ENCODE measurements at places on chromosomes 4 and X.

- no peak overlapping the region for H3K27ac ChIP-seq
- H3K36me3 ChIP-seq: no peaks in the 10 kb centered on the region
- H3K27me3 ChIP-seq: no peaks in the 10 kb centered on the region
- H3K4me3 ChIP-seq: no peak overlapping the region
- no peaks in the 10 kb centered on the region for H3K4me1 ChIP-seq
These were observed 294.8 kb downstream of the ASMT start for GRCh38 chrX:1909419-1910206.

GRCh38 chr4:140094438-140095420, 59.3 kb downstream of the MAML3 start:
- H3K4me3 ChIP-seq: no peak overlapping the region
- H3K4me1 ChIP-seq: peaks cover 65% of the 10 kb centered on the region
- DNase-seq: no peak
- no peaks in the 10 kb centered on the region for H3K27me3 ChIP-seq

DNA sequence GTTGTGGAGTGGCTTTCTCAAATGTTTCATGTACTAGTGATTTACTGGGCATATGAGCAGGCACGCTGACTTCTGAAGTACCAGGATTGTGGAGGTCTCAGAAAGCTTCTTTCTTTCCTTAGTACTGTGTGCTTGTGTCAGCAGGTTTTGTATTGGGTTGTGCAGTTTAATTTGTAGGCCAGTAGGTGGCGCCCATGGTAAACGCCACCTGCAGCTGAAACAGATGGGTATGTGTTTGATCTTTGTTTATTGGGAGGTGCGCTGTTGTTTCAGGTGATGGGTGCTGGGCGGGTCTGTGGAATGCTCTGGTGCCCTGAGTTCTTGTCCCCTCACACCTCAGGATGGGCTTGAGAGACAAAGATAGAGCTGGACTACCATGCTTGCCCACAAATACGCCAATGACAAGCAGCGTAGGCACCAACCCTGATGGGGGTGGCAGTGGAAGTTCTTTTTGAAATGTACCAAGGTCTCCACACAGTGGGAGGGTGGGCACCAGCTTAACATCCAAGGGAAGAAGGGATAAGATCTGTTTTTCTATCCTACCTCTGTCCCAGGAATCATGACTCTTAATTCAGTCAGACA, 141.5 kb downstream of the RPS6KA6 start:
- H3K36me3 ChIP-seq: no peaks in the 10 kb centered on the region
- no peaks in the 10 kb centered on the region for H3K27me3 ChIP-seq
- H3K4me1 ChIP-seq: no peaks in the 10 kb centered on the region

- DNase-seq: no peak
- H3K36me3 ChIP-seq: no peaks in the 10 kb centered on the region
- no peaks in the 10 kb centered on the region for H3K27me3 ChIP-seq
- no peaks in the 10 kb centered on the region for H3K4me1 ChIP-seq
- no peak overlapping the region for H3K4me3 ChIP-seq
These were observed 41.6 kb upstream of the PPARGC1A start for GRCh38 chr4:23931489-23931830.

- no peaks in the 10 kb centered on the region for H3K27me3 ChIP-seq
- H3K27ac ChIP-seq: no peak overlapping the region
- no peaks in the 10 kb centered on the region for H3K36me3 ChIP-seq
- H3K4me1 ChIP-seq: peaks cover 14% of the 10 kb centered on the region
These were observed 31.9 kb upstream of the TLR2 start for GRCh38 chr4:153652051-153652784.

GRCh38 chr4:26342328-26343037, 21.7 kb downstream of the RBPJ start:
- no peak overlapping the region for H3K4me3 ChIP-seq
- DNase-seq: peak; percentile 20
- H3K36me3 ChIP-seq: no peaks in the 10 kb centered on the region
- no peak overlapping the region for H3K27ac ChIP-seq
- H3K4me1 ChIP-seq: peaks cover 21% of the 10 kb centered on the region

DNA sequence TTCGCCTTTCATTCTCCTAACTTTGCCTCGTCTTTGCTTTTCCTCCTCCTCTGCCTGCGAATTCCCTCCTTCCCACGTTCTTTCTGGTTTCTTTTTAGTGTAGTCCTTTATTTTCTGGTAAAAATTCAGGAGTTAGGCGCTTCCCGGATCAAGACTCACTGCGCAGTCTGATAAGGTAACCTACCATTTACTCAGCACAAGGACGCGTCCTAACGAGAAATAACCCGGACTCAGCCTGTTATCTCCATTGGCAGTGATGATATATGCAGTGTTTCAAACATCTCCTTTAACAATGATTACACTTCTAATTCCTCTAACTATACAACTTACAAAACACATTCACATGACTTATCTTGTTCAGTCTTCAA, 357 bp upstream of the ETNPPL start:
- peak overlapping the region; percentile 58 for H3K4me3 ChIP-seq
- no peak overlapping the region for H3K27ac ChIP-seq
- H3K4me1 ChIP-seq: peaks cover 4% of the 10 kb centered on the region

DNA sequence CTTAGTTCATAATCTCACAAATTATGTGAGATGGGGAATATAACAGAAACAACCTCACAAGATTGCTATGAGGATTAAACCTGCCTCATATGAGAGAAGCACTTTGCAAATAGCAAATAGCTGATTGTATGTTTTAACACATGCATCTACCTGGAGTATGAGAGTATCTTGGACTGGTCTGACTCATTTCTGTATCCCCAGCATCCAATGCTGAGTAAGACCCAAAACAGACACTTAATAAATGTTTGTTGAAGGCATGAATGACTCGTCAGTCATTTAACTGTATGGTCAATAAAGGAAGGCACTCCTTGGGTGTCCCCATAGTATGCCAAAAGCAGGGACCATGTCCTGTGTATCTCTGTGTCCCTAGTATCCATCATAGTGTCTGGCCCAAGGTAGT, 350.9 kb upstream of the F9 start:
- no peak for DNase-seq
- no peak overlapping the region for H3K4me3 ChIP-seq
- H3K36me3 ChIP-seq: no peaks in the 10 kb centered on the region
- no peaks in the 10 kb centered on the region for H3K27me3 ChIP-seq

DNA sequence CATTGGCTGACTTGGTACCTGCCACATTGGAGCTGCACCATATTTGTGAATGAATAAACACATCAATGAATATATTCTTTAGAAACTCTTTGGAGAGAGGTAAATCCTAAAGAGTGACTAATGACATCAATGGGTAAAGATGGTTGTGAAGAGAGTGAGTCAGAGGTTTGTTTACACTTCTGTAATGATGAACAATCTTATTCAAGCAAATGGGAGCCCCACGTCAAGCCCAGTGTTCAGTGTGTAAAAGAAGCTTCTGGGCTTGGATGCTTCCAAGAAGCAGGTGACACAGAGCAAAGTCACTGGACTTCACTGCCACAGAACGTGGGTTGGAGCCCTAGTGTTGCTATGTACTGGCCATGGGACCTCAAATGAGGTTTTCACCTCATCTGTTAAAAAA, 319.0 kb downstream of the STK32B start:
- no peaks in the 10 kb centered on the region for H3K27me3 ChIP-seq
- DNase-seq: no peak
- H3K4me3 ChIP-seq: no peak overlapping the region
- no peak overlapping the region for H3K27ac ChIP-seq
- no peaks in the 10 kb centered on the region for H3K36me3 ChIP-seq

GRCh38 chr4:6968496-6968895, 58.9 kb downstream of the TBC1D14 start:
- H3K4me1 ChIP-seq: no peaks in the 10 kb centered on the region
- no peaks in the 10 kb centered on the region for H3K36me3 ChIP-seq
- no peak overlapping the region for H3K27ac ChIP-seq
- H3K27me3 ChIP-seq: no peaks in the 10 kb centered on the region
- DNase-seq: no peak
- H3K4me3 ChIP-seq: no peak overlapping the region

DNA sequence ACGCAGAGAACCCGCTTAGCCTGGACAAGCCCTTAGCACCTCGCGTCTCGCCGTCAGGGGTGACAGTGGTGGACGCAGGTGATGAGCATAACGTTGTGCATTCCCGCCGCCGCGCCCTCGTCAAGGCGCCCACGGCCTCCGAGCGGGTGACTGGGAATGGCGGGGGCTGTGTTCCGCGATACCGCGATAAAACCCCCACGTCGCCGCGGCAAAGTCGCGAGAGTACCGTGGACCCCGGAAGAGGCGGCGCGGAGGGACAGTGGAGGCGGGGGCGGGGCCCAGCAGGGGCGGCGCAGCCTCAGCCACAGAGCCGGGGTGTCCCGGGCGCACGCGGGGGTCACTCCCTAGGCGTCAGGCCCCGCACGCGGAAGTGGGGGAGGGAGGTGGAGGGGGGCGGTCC, 53.8 kb downstream of the ZFYVE28 start:
- peak; percentile 56 for DNase-seq
- H3K27ac ChIP-seq: no peak overlapping the region
- no peaks in the 10 kb centered on the region for H3K27me3 ChIP-seq
- peak overlapping the region; percentile 49 for H3K4me3 ChIP-seq

- DNase-seq: peak; percentile 25
- no peak overlapping the region for H3K4me3 ChIP-seq
- no peaks in the 10 kb centered on the region for H3K4me1 ChIP-seq
- no peaks in the 10 kb centered on the region for H3K36me3 ChIP-seq
These were observed 186.0 kb upstream of the FAM241A start for GRCh38 chr4:111959222-111959621.

DNA sequence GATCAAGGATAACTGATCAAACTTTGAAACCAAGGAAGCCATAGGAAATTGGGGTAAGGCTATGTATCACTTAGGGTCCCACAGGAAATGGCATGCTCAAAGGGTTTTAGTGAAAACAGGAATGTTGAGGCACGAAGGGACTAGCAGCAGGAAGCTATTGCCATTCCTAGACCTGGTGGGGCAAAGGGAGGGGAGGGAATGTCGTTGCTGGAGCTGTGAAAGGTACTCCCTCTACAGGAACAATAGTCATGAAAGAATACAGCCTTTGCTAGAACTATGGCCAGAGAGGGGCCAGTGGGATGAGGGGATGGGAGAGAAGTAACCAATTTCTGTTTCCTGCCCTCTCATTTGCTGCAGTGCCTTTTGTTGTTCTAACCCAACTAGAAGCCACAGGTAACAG, 11.9 kb downstream of the REPS2 start:
- no peaks in the 10 kb centered on the region for H3K36me3 ChIP-seq
- H3K27ac ChIP-seq: no peak overlapping the region
- H3K4me1 ChIP-seq: no peaks in the 10 kb centered on the region
- no peak overlapping the region for H3K4me3 ChIP-seq
- no peak for DNase-seq
- peaks cover 43% of the 10 kb centered on the region for H3K27me3 ChIP-seq

DNA sequence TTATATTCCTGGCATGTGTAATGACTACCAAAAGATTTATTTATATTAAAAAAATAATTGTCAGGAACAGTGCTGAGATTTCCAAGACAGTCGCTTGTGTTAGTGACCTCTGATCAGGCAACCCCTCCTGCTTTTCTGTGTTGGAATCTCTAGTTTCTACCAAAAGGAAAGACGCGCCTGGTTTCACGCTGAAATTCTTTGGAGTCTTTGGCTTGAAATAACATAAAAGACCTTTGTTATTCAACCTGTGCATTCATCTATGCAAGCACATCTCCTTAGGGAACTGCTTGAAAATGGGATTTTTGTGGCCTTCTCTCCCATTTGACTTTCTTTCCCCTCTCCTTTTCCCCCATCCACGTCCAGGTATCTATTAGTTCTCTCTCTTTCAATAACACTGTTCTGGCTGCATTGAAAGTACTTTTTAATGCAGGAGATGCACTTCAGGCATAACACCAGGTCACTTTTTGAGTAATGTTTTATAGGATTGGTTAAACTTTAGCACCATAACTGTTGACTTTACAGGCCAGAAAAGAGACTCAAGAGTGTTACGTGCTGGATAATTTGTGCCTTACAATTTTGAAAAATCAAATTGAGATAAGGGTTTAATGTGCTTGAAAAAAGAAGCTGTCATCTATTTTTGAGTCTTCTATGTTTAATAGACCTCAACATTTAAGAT, 172.7 kb downstream of the GPAT3 start:
- H3K27ac ChIP-seq: no peak overlapping the region
- no peak overlapping the region for H3K4me3 ChIP-seq
- no peaks in the 10 kb centered on the region for H3K36me3 ChIP-seq

GRCh38 chr4:113476800-113477199, 284.7 kb downstream of the CAMK2D start:
- H3K36me3 ChIP-seq: no peaks in the 10 kb centered on the region
- H3K4me3 ChIP-seq: no peak overlapping the region
- H3K27me3 ChIP-seq: no peaks in the 10 kb centered on the region
- H3K4me1 ChIP-seq: no peaks in the 10 kb centered on the region
- DNase-seq: no peak
- no peak overlapping the region for H3K27ac ChIP-seq

- DNase-seq: no peak
- H3K4me3 ChIP-seq: no peak overlapping the region
- H3K36me3 ChIP-seq: no peaks in the 10 kb centered on the region
These were observed 134.4 kb downstream of the MAD2L1 start for GRCh38 chr4:119932277-119932676.

GRCh38 chrX:153863251-153863991, 22.6 kb downstream of the L1CAM start:
- H3K27me3 ChIP-seq: no peaks in the 10 kb centered on the region
- no peak overlapping the region for H3K27ac ChIP-seq
- H3K36me3 ChIP-seq: no peaks in the 10 kb centered on the region
- no peak overlapping the region for H3K4me3 ChIP-seq

GRCh38 chr4:81304871-81305270, 89.8 kb upstream of the PRKG2 start:
- no peaks in the 10 kb centered on the region for H3K36me3 ChIP-seq
- no peak for DNase-seq
- H3K4me1 ChIP-seq: no peaks in the 10 kb centered on the region
- no peak overlapping the region for H3K4me3 ChIP-seq
- peaks cover 9% of the 10 kb centered on the region for H3K27me3 ChIP-seq

DNA sequence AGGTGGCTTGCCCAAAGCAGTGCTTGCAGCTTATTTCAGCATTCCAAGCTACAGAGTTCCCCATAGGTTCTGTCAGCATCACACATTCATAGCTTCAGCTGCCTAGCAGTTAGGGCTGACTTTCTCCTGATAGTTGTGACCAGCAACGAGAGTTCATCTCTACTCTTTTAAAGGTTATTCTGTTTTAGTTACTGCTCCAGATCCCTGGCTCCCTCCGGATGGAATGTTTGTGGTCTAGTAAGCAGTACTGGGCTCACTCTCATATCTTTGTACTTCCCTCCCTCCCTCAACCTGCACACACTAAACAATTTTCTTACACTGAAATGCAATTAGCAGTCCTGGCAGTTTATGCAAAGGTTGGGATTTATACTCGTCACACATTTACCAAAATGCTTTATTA, 43.9 kb downstream of the PTTG2 start:
- H3K4me1 ChIP-seq: peaks cover 2% of the 10 kb centered on the region
- H3K27me3 ChIP-seq: no peaks in the 10 kb centered on the region
- H3K36me3 ChIP-seq: no peaks in the 10 kb centered on the region
- H3K27ac ChIP-seq: no peak overlapping the region
